ENCODE measurements at places on chromosomes 11 and 22. TPM values are rescaled to one million over a fixed set of nuclear protein-coding genes. Genes with fewer than 3 reads are reported as not detected.

GRCh38 chr22:49417833-49418232, 409.8 kb downstream of the BRD1 start:
- H3K4me1 ChIP-seq: no peaks in the 10 kb centered on the region
- no peaks in the 10 kb centered on the region for H3K36me3 ChIP-seq
- no peak for DNase-seq
- H3K4me3 ChIP-seq: no peak overlapping the region

GRCh38 chr22:50734986-50735738, 2.8 kb upstream of the ACR start:
- no peak for DNase-seq
- H3K27me3 ChIP-seq: no peaks in the 10 kb centered on the region
- no peak overlapping the region for H3K4me3 ChIP-seq
- no peak overlapping the region for H3K27ac ChIP-seq
- H3K36me3 ChIP-seq: no peaks in the 10 kb centered on the region
- no peaks in the 10 kb centered on the region for H3K4me1 ChIP-seq

GRCh38 chr11:79329561-79329960, 111.3 kb downstream of the TENM4 start:
- no peaks in the 10 kb centered on the region for H3K4me1 ChIP-seq
- H3K27ac ChIP-seq: no peak overlapping the region
- H3K36me3 ChIP-seq: no peaks in the 10 kb centered on the region
- H3K27me3 ChIP-seq: no peaks in the 10 kb centered on the region
- DNase-seq: no peak

GRCh38 chr11:20042811-20043341, 117.4 kb downstream of the DBX1 start:
- H3K27me3 ChIP-seq: no peaks in the 10 kb centered on the region
- DNase-seq: no peak
- no peaks in the 10 kb centered on the region for H3K36me3 ChIP-seq
- no peak overlapping the region for H3K4me3 ChIP-seq

DNA sequence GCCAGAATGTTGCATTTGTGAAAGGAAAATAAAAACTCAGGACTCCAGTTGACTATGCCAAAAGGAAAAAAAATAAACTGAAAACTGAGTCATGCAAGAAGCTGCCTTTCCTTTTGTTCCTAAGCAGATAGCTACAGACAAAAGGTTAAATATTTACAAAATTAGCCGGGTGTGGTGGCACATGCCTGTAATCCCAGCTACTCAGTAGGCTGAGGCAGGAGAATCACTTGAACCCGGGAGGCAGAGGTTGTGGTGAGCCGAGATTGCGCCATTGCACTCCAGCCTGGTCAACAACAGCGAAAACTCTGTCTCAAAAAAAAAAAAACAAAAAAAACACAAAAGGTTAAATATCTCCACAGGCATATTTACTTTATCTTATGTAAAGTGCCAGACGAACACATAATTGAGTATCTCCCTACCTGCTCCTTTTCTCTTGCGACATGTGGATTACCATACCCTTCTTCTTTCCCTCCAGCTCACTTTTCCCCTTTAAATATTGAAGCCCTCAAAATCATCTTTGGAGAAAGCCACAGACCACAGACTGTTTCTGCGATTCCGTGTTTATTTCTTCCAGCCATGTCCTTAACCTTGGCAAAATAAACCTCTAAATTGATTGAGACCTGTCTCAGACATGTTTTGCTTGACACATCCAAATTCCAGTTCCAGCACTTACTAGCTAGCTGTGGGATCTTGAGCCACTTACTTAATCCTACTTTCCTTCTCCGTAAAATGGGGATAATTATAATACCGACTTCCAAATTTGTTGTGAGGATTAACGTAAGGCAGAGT, 2.3 kb upstream of the SMPD1 start:
- H3K4me1 ChIP-seq: no peaks in the 10 kb centered on the region
- no peak overlapping the region for H3K4me3 ChIP-seq
- no peaks in the 10 kb centered on the region for H3K27me3 ChIP-seq
- H3K27ac ChIP-seq: no peak overlapping the region
- DNase-seq: no peak

DNA sequence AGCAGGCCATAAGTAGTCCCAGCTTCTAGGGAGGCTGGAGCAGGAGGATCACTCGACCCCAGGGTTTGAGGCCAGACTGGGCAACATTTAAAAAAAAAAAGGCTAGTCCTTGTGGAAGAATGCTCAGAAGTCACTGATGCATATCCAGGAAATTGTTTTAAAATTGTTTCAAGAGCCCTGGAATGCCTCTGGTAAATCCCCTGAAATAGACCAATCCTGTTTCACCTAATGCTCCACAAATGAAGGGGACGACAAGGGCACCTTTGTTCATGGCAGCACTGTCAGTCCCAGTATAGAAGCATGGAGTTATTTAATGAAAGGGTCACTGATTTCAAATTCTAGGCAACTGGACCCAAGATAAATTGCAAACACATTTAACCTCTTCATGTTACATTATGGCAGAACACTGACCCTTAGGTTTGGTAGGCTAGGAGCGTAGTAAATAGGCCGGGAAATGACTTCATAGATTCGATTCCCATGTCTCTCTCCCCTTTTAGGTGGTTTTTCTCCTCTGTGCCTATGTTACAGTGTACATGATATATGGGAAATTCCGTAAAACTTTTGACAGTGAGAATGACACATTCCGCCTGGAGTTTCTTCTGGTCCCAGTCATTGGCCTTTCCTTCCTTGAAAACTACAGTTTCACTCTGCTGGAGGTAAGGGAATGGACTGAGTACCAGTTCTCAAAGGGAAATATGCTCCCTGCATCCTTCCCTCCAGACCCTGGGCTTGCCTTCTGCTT, 11.4 kb downstream of the KDELR3 start:
- H3K4me3 ChIP-seq: no peak overlapping the region
- no peaks in the 10 kb centered on the region for H3K27me3 ChIP-seq
- H3K36me3 ChIP-seq: peaks cover 10% of the 10 kb centered on the region
- H3K4me1 ChIP-seq: no peaks in the 10 kb centered on the region
- DNase-seq: no peak

DNA sequence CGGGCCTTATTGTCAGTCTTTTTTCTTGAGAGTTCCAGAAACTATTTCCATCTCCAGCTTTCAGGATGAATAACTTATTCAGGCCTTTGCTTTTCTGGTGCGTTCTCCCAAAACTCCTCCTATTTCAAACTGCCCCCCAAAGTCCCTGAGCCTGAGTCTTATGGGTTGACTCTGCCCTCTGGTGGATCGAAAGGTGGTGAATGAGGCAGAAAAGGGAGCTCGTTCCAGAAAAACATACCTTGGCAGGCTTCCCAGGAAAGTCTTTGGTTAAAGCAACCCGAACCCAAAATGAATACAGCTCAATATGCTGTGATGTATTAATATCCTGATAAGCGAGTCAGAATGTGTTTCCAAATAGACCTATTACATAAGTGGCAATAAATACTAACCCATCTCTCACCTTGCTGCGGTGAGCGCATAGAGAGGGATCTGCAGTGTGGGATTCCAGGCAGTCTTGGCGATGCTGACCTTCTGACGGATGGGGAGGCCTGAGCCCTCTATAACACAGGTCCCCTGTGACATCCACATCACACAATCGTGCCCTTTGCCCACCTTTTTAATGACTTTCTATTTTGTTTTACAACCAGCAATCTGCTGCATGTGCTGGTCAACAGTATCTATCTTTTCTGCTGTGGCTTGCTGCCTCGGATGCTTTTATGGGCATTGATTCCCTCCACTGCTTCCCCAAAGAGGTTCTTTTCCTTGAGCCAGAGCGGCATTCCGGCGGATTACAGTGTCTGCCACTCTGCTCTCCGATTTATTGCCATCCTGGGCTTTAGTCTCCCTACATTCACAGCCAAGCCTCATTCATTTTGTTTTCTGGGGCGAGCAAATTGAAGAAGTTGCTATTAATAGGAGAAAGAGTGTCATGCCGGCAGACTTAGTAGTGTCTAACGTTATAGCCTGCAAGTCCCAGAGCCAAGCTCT, 756.8 kb downstream of the NTM start:
- H3K36me3 ChIP-seq: no peaks in the 10 kb centered on the region
- no peak overlapping the region for H3K4me3 ChIP-seq
- no peak overlapping the region for H3K27ac ChIP-seq
- DNase-seq: no peak
- no peaks in the 10 kb centered on the region for H3K4me1 ChIP-seq
- H3K27me3 ChIP-seq: no peaks in the 10 kb centered on the region

- no peaks in the 10 kb centered on the region for H3K27me3 ChIP-seq
- H3K4me3 ChIP-seq: no peak overlapping the region
- H3K4me1 ChIP-seq: no peaks in the 10 kb centered on the region
- H3K36me3 ChIP-seq: no peaks in the 10 kb centered on the region
Measured at GRCh38 chr11:19931141-19931770, 218.6 kb downstream of the NAV2 start.

- no peaks in the 10 kb centered on the region for H3K27me3 ChIP-seq
- H3K36me3 ChIP-seq: no peaks in the 10 kb centered on the region
- DNase-seq: no peak
- no peak overlapping the region for H3K4me3 ChIP-seq
- H3K27ac ChIP-seq: no peak overlapping the region
Measured at GRCh38 chr11:9831122-9831521, 167.2 kb downstream of the SWAP70 start.

DNA sequence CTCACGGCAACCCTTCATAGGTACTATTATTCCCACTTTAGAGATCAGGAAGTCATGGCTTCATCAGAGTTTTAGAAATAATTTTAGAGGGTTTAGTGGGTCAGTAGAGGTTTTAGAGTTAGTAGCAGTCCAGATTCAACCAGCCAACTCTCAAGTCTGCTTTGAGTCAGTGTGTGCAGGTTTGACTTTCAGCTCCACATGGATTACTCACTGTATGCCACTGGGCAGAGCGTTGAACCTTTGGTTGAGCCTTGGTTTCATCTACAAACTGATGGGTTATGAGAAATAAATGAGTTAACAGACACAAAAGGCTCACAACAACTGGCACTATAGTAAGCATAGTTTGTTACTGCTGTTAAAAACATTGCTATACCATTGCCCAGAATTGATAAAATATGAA, 19.0 kb upstream of the TP53AIP1 start:
- no peaks in the 10 kb centered on the region for H3K4me1 ChIP-seq
- no peaks in the 10 kb centered on the region for H3K27me3 ChIP-seq
- no peak for DNase-seq
- no peaks in the 10 kb centered on the region for H3K36me3 ChIP-seq
- H3K27ac ChIP-seq: no peak overlapping the region

DNA sequence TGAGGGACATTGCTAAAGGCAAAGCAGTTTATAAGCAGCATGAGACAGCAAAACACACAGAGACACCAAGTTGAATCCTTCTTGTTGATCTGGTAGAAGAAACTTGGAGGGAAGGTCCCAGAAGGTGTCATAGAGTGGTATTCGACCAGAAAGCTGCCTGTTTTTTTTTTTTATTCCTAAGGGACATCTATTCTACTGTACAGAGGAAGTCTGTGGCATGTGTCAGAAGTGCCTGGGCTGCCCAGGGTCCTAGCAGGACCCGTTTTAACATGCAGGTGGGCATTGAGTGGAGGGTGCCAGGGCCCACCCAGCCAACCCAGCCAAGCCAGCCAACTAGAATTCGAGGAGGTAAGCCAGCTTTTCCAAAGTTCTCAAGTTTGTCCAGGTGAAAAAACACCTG, 68.0 kb upstream of the ATXN10 start:
- no peaks in the 10 kb centered on the region for H3K36me3 ChIP-seq
- H3K27ac ChIP-seq: peak overlapping the region; percentile 35
- H3K4me3 ChIP-seq: no peak overlapping the region
- no peak for DNase-seq

GRCh38 chr11:61930933-61931332, 13.6 kb upstream of the RAB3IL1 start:
- H3K4me1 ChIP-seq: no peaks in the 10 kb centered on the region
- no peaks in the 10 kb centered on the region for H3K27me3 ChIP-seq
- H3K4me3 ChIP-seq: no peak overlapping the region
- no peak for DNase-seq
- H3K36me3 ChIP-seq: no peaks in the 10 kb centered on the region
- no peak overlapping the region for H3K27ac ChIP-seq

- DNase-seq: no peak
- no peaks in the 10 kb centered on the region for H3K36me3 ChIP-seq
- no peaks in the 10 kb centered on the region for H3K27me3 ChIP-seq
Measured at GRCh38 chr11:130390071-130390758, 38.2 kb downstream of the ADAMTS8 start.

DNA sequence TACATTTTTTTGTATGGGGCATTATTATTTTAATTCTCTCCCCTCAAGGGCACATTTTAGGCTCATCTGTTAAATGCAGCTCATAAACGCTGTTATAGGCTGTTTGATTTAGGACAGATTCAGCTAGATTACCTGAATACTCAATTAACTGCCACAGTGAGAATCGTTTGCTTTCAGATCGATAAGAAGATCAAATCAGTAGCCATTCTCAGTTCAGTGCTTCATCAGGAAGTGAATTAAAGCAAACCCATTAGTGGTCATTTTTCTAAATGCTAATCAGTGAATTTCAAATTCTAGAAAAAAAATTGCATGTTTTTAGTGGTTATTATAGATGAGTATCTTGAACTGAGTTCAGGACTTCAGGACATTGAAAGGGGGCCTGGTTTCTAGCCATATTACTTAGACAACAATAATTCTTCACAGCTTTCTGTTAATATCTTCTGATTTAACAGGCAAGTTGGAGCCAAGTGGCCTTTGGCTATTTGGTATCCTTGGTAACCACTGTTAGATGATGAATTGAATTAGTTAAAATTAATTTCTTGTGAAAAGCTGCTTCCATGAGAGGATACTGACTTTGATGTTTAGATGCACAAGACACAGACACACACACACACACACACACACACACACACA, 18.6 kb downstream of the SYT9 start:
- no peak overlapping the region for H3K27ac ChIP-seq
- no peaks in the 10 kb centered on the region for H3K27me3 ChIP-seq
- H3K4me1 ChIP-seq: no peaks in the 10 kb centered on the region
- no peak for DNase-seq
- H3K36me3 ChIP-seq: no peaks in the 10 kb centered on the region
- H3K4me3 ChIP-seq: no peak overlapping the region

DNA sequence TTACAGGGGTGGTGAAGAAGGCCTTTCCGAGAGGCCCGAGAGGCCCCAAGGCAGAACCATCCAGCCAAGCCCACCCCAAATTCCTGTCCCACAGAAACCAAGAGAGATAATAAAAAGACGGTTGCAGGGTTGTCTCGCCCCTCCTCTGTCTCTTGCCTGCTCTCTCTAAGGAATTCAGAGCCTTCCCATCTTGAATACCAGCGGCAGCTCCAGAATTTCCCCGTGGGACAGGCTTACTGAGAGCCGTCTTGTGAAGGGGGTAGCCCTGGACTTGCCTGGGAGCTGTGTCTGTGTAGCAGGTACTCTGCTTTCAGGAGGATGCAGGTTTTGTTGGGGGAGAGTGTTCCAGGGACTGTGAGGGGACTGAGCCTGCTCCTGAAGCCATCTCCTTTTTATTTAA, 9.6 kb upstream of the EIF3D start:
- H3K4me3 ChIP-seq: no peak overlapping the region
- no peak for DNase-seq
- H3K4me1 ChIP-seq: no peaks in the 10 kb centered on the region

- DNase-seq: no peak
Measured at GRCh38 chr22:34966980-34967565, 98.9 kb upstream of the ISX start.

GRCh38 chr11:117862019-117862725, 14.3 kb downstream of the FXYD6 start:
- no peaks in the 10 kb centered on the region for H3K36me3 ChIP-seq
- no peaks in the 10 kb centered on the region for H3K4me1 ChIP-seq
- no peaks in the 10 kb centered on the region for H3K27me3 ChIP-seq
- peak overlapping the region; percentile 8 for H3K27ac ChIP-seq
- DNase-seq: no peak

- no peaks in the 10 kb centered on the region for H3K27me3 ChIP-seq
- H3K36me3 ChIP-seq: no peaks in the 10 kb centered on the region
- no peaks in the 10 kb centered on the region for H3K4me1 ChIP-seq
Measured at GRCh38 chr11:102239448-102239847, 77.8 kb upstream of the BIRC3 start.

OR10D3 gene
- not detected for total RNA-seq

CHRDL2 gene
- 0.09 TPM for total RNA-seq

P4HA3 gene
- 1.9 TPM for total RNA-seq

PKP3 gene
- 88.4 TPM for total RNA-seq

SLC37A2 gene
- 10.2 TPM for total RNA-seq

PGA5 gene
- not detected for total RNA-seq
